ENCODE measurements at places on chromosomes 5 and 9.
A peak's percentile ranks its signal among the peaks of the same experiment; 100 is the strongest.

DNA sequence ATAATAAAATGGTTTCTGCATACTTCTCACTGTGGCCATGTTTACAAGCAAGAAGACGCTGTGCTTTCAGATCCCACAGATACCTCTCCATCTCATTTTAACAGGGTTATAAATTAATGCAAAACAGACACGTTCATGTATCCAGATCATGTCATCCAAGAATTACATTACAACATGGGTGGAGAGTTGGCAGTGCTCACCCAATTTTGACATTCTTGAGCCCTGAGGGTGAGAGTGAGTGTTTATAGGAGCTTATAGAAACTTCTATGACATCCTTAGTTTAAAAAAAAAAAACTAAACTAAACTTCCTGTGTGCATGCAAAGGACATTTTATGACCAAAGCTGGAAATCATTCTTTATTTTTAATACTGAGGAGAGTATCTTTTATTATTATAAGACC, 9.1 kb downstream of the PRKACG start:
- no peak for DNase-seq

DNA sequence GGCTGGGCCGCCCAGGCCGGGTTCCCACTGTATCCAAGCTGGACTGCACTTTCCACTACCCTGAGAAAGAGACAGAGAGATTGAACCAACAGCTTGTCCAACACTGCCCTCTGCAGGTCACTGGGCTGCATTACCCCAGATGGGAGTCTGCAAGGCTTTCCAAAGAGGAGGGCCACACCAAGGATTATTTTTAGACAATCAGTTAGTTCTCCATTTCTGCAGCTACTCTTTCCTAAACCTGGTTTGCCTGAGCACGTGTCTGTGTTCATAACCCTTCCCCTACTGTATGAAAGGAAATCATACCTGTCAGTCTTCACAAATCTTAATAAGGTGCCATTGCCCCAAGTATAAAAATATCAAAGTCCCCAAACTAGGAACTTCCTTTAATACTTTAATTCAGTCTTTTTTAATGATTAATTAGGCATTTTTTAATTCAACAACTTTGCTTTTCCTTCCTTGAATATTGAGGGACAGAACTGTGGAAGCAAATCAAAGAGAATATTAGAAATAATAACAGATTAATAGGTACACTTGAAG, 13.4 kb upstream of the FGF1 start:
- no peak for DNase-seq

GRCh38 chr5:159224471-159224870, 15.1 kb upstream of the RNF145 start:
- no peak for DNase-seq

DNA sequence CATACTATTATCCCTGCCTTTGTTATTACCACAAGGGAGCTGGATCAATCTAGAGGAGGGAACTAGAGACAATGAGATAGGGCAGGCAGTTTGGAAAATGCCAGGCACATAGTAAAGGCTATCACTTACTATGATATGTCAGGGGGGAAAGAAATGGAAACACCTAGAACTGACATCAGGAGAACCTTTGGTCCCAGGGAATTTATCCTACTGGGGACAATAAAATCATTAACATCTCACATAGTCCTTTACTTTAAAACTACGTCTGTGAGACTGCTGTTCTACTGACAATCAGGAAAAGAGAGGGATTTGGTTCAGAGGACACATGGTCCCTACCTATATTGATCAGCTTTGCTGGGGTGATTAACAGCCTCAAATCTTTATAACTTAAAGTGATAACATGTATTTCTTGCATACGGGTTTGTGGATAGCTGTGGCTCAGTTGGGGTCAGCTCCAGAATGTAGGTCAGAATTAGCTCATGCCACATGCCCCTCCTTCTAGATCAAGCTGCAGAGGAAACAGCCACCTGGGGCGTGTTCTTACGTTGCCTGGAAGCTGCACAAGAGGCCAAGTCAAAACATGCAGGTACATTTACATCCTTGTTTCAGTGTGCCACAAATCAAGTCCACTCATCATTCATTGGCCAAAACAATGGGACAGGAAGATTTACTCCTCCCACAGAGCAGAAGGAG, 43.9 kb upstream of the ALDOB start:
- no peak for DNase-seq

- DNase-seq: no peak
Measured at GRCh38 chr9:75461183-75461582, 372.9 kb downstream of the OSTF1 start.

DNA sequence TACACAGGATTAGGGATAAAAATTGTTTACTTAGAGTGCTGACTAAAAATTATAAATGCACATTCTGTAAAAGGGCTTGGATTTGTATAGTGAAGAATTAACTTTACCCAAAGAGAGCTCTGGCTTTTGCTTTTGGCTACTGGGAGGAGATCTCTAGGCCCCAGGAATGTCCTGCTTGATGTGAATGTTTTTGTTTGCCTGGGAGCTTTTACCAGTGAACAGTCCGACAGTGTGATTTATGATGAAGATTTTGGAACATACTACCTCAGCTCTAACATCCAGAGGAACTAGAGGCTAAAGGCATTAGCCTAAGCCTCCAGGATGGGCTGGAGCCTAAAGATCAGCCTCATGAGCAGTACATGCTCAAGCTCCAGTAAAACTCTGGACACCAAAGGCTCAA, 103.7 kb upstream of the RFX3 start:
- no peak for DNase-seq

GRCh38 chr5:137122558-137122957, 376.6 kb downstream of the SPOCK1 start:
- DNase-seq: no peak

- DNase-seq: no peak
Measured at GRCh38 chr5:9622971-9623421, 7.2 kb downstream of the TAS2R1 start.

DNA sequence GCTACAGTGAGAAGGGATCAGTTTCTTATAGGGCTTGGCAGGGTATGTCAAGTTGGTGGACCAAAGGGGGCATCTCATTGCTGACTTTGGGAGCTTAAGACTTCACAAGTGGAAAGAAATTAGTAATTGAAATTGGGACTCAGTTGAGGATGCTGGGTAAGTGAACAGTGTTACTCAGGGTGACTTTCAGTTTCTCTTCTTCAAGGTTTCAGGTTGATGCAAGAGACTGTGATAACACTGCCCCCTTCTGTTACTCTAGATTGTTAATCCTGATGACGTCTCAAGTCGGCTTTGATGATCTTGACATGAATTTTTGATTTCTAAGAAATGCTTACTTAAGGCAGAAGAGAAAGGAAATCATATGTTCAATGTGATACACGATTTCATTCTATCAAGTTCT, 21.3 kb downstream of the KCTD16 start:
- DNase-seq: no peak

GRCh38 chr9:99211746-99212145, 10.0 kb downstream of the ALG2 start:
- no peak for DNase-seq

DNA sequence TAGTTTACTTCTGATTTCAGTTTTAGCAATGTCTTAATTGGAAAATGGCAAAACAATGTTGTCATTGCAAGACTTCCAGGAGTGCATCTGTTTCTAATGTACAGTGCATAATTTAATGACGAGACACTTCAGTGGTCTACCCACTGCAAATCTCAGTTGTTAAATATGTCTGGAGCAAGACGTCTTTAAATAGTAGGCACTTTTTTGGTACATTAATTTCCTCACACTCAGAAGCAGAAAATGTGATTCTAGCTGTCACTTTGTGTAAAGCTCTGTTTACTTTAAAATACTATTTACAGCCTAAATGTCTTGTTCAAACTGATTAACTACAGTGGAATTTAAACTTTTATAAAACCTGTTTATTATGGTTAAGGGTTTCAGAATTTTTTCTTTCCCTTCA, 815.5 kb downstream of the TLE1 start:
- DNase-seq: no peak

DNA sequence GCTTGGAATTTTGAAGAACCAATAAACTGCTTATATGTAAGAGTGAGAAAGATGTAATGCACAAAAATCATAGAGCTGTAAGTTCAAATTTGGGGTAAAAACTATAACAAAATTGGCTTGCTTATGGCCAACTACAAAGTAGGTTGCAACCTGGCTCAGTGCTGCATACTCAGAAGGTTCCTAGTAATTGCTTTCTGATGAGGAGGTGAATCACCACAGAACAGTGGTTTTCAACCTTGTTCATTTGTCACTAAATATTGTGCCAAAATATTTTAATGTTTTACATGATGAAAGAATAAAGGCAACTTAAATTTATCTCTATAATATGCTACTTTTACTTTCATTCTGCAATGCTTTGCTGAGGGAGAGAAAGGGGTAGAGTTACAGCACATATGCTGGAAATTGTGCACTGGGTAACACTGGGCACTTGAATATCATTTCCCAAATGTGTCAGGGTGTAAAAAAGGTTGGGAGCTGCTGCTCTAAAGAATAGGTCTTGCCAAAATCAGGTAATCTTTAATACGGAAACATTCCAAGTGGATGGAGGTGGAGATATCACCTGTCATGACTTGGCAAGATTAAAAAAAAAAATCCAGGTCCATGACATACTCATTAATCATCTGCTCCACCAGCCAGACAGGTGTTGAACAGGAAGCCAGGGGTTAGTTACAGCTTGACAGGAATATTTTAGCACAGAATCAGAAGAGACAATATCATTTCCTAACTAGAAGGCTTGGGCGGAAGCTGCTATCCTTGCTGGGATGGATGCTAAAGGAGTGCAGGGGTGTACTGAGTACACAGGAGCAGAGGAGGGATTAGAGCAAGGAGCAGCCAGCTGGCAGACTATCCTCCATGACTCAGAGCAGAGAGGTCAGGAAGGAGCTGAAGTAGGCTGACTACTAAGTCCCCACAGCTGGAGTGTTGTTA, 34.6 kb upstream of the CCL21 start:
- no peak for DNase-seq

DNA sequence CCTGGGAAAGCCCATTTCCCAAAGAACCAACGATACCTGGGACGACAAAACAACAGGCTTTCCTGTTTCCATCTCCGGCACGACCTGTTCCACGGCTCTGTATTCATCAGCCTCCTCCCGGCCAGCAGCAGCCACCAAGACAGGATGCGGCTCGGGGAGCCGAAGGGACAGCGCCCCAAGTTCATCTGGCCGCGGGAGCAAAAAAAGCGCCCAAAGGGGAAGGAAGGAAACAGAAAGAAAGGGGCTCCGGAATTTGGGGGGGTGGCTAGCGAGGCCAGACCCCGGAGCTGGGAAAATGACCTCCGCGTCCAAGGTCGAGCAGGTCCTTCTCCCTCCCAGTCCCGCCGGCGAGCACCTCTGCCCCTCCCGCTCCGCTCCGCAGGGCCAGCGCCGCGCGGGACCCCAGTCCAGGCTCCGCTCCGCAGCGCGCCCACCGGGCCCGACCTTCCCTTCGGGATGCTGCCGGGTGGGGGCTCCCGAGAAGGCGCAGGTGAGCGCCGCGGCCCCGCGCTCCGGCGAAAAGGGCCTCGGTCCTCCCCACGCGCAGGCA, 608 bp downstream of the ELOVL7 start:
- DNase-seq: no peak

DNA sequence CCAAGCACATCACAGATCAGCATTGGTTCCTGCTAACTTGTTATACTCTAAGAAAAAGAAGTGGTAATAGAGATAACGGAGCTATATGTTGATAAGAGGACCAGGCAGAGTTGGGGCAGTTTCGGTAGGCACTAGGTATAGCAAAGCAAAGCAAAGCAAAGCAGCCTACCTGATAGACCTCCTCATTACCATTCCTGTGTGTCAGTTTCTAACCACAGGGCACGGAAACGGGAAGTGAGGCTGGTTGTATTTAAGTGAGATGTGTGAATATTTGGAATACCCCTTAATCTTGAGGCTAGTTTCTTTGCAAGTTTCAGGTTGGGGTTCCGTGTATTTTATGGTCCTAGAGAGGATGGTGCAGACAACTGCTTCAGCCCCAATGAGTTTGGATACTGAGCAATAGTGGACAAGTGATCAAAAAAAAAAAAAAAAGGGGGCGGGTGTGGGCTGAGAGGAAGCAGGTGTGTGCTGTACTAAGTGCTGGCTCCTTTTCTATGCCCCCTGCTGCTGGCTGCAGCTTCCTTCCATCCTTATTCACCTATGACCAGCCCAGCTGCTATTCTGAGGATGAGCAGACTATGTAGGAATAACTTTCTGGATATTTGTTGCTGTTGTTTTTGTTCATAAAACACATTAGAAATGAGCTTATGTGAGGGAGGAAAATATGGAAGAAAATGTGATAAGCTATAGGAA, 183.3 kb downstream of the SH3GL2 start:
- DNase-seq: no peak

GRCh38 chr9:125887172-125887571, 140.0 kb downstream of the PBX3 start:
- peak; percentile 34 for DNase-seq

DNA sequence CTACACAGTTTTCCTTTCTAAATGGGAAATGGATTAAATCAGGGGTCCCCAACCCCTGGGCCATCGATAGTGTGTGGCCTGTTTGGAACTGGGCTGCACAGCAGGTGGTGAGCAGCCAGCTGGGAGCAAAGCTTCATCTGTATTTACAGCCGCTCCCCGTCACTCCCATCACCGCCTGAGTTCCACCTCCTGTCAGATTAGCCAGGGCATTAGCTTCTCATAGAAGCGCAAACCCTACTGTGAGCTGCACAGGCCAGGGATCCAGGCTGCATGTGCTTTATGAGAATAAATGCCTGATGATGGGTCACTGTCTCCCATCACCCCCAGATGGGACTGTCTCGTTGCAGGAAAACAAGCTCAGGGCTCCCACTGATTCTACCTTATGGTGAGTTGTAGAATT, 41.2 kb upstream of the FLT4 start:
- DNase-seq: no peak

DNA sequence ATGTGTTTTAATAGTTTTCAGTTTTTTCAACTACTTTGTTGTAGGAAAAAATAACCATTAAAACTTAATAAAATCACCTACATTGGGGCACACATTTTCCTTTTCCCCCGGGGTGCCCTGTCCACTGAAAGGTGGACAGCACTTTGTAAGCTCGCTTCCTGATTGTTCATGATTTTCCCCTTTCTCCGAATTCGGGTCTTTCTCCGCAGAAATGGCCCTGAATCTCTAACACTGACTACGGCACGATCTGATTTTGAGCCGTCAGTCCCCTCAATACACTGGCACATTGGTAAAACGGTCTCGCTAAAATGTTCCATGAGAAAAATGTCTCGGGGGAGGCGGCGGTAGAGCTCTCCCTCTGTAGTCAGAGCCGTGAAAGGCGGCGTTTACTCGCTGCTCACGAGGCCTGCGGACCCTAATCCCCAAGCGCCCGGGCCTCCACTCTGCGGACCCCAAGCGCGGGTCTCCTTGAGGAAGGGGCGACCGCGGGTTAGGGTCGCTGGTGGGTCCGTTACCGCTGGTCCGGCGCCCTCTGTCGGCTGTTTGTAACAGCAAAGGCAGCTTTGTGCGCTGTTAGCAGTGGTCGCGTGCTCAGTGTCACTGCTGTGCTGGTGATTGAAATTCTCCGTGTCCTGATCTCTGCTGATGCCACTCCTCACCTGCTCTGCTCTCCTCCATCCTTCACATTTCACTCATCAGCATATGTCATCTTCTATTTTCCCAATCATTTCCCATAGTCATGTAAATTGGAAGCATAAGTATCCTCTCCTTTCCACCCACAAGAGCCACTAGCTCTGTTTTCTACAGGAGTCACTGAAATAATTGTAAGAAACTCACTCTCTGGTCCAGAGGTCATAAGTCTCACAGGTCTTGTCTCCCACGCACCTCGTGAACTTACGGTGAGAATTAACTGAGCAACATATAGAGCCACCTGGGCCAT, 10.8 kb upstream of the IFNA2 start:
- no peak for DNase-seq

- no peak for DNase-seq
Measured at GRCh38 chr5:153753645-153754432, 263.4 kb downstream of the GRIA1 start.

All from NCI-H187 treated with DMSO at 0.1 percent for 48 hours (cell line).